Anterior cingulate cortex (tissue), 58 donors: ENCODE measurements at places on chromosomes 16 and 17.

- no peak for DNase-seq
Observed at GRCh38 chr17:9139695-9140094, 118.4 kb downstream of the NTN1 start.

DNA sequence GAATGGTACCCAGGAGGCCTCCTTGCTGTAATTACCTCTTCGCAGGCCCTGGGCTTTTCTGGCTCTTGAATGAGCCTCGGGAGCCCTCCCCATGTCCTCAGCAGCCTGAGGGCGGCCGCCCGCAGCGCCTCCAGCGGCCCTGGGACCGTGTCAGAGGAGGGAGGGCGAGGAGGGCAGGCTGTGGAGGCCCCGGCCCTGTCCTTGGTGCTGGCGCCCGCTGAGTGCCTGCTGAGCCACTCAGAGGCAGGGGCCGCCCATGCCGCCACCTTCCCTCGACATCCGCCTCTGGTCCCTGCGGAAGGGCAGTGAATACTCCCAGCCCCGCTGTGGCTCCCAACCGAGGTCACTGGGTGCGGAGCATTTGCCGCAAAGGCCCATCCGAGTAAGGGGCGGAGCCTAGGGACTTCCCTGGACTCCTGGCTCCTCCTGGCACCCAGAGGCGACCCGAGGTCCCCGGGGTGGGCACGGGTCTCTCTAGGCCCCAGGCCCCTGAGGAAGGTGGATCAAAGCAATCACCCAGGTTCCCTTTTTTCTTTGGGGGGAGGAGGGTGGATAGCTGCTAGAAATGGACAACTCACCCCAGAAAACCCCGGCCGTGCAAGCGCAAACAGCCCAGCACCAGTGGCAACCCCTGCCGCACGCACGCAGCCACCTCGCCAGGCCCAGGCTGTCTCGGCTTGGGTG, 2.8 kb downstream of the RBFOX3 start:
- DNase-seq: no peak

GRCh38 chr16:29811896-29812665, at the start of gene PRRT2:
Gene PRRT2 (plus strand): TSS chr16:29812193. CDS start chr16:29813055, 862 bp downstream.
- DNase-seq: peak; percentile 71

DNA sequence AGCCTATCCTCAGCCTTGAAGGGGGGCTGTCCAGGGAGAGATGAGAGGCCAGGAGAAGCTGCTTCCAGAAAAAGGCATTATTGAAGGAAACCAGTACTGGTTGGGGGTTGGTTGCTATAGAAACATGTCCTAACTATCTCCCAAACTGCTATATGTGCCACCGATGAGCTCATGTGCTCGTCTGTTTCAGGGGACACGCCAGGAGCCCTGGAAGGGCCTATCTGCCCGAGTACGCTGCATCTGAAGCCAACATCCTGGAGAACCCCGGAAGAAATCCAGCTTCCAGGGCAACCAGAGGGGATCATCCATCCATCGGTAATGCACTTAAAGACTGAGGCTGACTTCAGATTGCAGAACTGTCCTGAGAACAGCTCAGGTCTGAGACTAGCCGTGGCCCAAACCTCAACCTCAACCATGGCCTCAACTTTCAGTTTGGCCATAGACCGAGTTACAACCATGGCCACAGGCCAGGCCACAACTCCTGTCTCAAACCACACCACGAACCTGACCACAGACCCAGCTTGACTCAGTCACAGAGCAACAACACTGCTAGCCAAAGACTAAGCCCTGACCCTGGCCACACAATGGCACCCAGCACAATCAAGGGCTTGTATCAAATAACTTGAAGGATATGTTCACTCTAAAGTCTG, 10.2 kb downstream of the PITPNM3 start:
- no peak for DNase-seq

GRCh38 chr16:50037662-50038220, 12.7 kb downstream of the CNEP1R1 start:
- no peak for DNase-seq

GRCh38 chr17:65204001-65204400, 66.8 kb downstream of the RGS9 start:
- DNase-seq: no peak

- no peak for DNase-seq
Observed at GRCh38 chr16:22034503-22034902, 26.6 kb downstream of the MOSMO start.

- DNase-seq: no peak
Observed at GRCh38 chr17:78408476-78409050, 30.1 kb downstream of the PGS1 start.

- no peak for DNase-seq
Observed at GRCh38 chr17:44901411-44901921, 2.2 kb upstream of the EFTUD2 start.

DNA sequence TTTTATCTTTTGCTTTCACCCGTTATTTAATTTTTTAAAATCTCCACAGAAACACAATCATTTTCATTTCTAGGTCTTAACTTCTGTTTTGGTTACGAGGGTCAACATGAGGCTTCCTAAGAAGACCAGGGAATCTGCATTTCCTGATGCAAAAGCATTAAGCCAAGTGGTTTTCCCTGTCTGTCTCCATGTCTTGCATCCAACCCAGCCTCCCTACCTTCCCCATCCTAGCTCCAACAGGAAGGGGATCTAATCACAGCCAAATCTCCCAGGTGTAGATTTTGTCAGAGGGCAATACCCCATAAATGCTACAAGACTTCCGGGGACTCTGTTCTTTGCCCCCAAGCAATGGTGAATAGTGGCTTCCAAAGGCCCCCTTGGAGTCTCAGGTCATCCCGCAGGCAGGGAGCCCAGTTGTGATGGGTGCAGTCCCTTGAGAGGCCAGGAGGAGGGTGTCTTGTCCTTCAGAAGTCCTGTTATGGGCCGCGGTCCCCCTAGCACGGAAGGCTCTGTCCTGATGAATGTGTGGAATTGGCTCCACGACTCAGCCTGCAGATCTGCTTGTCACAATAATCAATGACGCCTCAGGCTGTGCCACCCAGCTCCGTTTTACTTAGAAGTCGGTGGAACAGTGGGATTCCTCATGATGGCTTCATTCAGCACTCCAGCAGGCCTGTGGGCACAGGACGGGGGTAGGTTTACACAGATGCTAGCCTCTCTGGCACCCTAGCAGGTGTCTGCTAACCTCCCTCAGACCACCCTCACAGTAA, 141.1 kb downstream of the RGS9 start:
- DNase-seq: no peak

GRCh38 chr17:64658931-64659330, 3.2 kb downstream of the SMURF2 start:
- no peak for DNase-seq

DNA sequence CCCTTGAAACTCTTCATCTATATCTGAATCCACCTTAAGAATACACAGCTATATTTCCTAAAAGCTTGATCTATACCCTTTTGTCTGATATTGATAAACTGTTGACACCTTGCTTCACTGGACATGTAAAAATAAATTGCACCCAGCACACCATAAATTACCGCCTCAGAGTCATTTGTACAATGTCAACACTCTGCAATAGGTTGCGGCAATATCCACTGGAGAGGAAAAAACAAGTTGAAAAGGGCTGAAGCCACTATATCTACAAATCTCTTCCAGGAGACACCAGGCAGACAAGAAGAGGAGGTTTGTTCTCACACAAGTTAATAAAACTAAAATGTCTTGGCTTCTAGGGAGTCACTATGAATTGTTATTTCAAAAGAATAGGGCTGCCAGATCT, 656.9 kb downstream of the CDH8 start:
- no peak for DNase-seq

GRCh38 chr16:81006211-81006812, 373 bp downstream of the CMC2 start:
- DNase-seq: peak; percentile 54

DNA sequence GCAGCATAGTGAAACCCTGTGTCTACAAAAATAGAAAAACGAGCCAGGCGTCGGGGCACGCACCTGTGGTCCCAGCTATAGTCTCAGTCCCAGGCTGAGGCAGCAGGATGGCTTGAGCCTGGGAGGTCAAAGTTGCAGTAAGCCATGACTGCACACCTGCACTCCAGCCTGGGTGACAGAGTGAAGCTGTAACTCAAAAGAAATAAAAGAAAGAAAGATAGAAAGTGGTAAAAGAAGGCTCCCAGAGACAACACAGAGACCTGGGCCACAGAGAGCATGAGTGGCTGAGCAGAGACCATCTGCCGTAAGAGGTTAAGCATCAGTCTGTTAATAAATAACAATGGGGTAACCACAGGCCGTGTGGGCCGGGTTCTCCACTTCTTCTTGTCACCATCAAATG, 15.3 kb upstream of the HEXD start:
- DNase-seq: no peak

DNA sequence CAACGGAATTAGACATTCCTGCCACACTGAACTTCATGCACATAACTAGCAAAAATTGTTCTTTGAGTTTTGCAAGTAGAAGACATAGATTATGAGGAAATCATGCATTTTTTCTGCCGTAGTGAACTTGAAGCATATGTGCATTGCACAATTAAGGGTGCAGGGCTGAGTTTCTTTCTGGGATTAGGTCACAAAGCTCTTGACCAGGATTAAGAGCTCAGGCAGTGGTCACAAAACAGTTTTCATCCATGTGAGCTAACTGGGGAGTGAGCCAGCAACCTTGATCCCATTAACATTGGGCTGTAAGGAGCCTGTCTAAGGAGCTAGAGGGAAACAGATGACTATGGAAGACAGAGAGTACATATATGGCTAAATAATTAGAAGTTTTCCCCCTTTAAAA, 143.7 kb downstream of the PMP22 start:
- no peak for DNase-seq

GRCh38 chr17:67385122-67385988, 8.3 kb downstream of the PITPNC1 start:
- no peak for DNase-seq

DNA sequence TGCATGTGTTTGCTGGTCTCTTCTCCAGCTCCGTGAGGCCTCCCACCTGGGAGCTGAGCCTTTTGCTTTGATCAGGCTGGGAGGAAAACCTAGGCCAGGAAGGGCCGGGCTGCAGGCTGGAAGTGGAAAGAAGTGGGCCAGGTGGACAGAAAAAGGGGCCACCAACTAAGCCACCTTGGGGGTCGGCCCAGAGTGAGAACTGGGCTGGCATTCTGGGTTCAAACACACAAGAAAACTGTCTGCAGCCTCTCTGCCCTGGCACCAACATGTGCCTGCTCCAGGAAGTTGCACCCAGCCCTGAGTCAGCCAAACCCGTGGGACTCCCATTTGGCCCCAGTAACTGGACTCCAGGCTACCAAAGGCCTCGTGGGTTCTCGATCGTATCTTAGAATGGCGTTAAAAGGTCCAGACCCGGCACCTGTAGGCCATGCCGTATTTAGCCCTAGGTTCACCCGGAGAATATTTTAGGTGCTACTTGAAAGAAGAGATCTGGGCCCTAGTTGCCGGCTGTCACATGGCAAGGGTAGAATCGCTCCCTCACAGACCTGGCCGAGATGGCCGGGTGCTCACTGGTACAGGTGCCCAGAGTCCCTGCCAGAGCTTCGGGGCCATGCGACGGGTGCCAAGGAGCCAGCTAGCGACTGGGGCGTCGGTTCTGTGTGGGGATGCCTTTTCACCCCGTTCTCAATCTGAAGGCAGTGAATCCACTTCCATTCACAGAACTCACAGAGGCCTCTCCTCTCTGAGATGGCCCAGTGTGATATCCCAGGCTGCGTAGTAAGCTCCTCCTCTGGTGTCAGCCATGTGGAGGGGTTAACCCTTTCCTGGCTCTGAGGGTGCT, 236.6 kb downstream of the MRTFB start:
- no peak for DNase-seq

DNA sequence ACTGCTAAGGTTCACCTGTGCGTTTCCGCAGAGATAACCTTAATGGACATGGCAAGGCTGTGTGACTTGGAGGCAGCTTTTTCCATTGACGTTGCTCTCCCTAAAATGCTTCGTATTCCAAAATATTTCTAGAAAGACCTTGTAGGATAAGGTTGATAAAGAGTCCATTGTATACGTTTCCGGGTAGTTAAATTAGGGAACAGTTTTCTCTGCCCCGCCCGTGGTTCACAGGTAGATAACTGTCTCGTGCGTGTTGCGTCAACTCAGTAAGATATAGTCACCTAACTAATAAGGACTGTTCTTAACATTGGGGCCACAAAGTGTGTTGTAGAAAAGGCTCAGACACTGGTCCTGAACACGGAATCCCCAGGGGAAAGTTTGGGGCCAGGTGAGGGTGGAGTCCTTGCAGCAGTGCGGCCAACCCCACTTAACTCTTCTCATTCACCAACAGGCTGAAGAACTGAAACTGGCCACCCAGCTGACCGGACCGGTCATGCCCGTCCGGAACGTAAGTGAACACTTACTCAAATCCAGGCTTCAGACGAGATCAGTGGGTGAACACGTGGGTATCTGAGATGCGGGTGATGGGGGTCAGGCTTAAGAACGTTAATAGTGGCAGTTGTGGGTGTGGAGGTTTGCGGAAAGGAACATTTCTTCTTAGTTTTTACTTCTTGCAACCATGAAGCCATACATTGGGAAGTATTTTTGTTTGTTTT, 1.6 kb downstream of the RPL13 start:
- no peak for DNase-seq

GRCh38 chr17:31869797-31870568, 10.9 kb upstream of the COPRS start:
- no peak for DNase-seq
